ENCODE measurements at places on chromosomes 11 and 22. TPM values are rescaled to one million over a fixed set of nuclear protein-coding genes. Genes with fewer than 3 reads are reported as not detected.

The LRRC74B gene
- not detected for total RNA-seq

The PHOX2A gene
- not detected for total RNA-seq

The TTC38 gene
- 10.1 TPM for total RNA-seq

The TMEM191C gene
- 0.08 TPM for total RNA-seq

The DBX1 gene
- not detected for total RNA-seq

The FGF3 gene
- total RNA-seq, result not detected

The BTG4 gene
- not detected for total RNA-seq

The INSC gene
- total RNA-seq, result 2.1 TPM

The SLC22A12 gene
- not detected for total RNA-seq

The GDPD5 gene
- total RNA-seq, result 7.4 TPM

The CHST1 gene
- total RNA-seq, result 2.0 TPM

The MRGPRX3 gene
- 45.6 TPM for total RNA-seq

The OR2D2 gene
- not detected for total RNA-seq

Measured in hair follicular keratinocyte (primary cell).